Thymus (tissue), 14 donors: ENCODE measurements at places on chromosomes 11 and 22. TPM values are rescaled to one million over a fixed set of nuclear protein-coding genes. Genes with fewer than 3 reads are reported as not detected.

DNA sequence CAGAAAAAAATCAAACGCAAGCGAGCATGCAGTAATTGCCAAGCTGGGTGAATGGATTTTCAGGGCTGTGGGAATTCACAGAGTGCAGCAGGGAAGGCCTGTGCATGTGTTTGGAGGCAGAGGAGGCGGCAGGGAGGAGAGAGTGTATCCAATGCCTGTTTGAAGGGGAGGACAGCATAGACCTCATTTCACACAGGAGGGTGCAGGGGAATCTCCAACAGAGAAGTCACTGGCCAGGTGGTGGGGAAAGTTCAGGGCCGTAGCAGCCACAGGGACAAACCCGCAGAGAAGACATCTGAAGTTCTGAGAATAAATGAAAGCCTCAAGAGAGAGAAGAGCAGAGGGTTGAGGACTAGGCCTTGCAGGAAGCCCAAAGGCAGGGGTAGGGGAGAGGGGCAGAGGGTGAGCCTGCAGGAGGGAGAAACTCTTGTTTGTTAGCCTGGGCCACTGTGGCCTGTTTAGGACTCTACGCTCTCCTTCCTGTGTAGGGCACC lies 19.2 kb upstream of the KDM2A start:
- no peak for DNase-seq

DNA sequence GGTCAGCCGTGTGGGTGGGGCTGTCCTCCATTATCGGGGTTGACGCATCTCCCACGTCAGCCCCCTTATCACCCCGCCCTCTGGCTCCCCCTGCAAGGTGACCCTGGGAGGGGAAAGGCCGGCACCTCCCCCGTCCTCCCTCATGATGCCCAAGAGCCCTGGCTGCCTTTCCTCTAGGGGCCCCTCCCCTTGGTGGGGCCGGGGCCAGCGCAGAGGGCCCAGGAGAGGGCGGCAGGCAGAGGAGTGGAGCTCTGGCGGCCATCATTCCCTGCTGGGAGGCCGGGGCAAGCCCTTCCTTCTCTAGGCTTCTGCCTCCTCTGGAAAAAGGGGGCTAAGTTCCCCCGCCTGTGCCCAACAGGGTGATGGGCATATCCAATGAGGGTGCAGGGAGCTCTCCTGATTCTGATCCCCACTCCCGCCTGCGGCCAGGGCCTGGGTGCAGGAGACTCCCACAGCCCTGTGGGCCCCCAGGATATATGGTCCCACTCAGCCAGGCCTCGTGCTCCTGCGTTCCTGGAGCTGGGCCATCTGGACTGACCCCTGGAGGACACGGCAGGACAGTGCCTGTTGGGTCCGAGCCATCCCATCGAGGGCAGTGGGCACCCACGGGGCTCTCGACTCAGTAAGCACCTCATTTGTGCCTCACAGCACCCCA lies 12.3 kb downstream of the MYRF start:
- no peak for DNase-seq

The MYO18B gene
- 13.8 TPM for total RNA-seq

The NOX4 gene
- 0.80 TPM for total RNA-seq

- no peak for DNase-seq
Observed at GRCh38 chr11:94398101-94398500, 3.1 kb downstream of the GPR83 start.
